Stimulated activated CD4-positive, alpha-beta T cell treated with anti-CD3 and anti-CD28 coated beads, Interleukin-12 subunit alpha, Interleukin-12 subunit beta, amount 100 ng/mL, for 24 hours (primary cell): ENCODE measurements at places on chromosomes 13 and 19.

DNA sequence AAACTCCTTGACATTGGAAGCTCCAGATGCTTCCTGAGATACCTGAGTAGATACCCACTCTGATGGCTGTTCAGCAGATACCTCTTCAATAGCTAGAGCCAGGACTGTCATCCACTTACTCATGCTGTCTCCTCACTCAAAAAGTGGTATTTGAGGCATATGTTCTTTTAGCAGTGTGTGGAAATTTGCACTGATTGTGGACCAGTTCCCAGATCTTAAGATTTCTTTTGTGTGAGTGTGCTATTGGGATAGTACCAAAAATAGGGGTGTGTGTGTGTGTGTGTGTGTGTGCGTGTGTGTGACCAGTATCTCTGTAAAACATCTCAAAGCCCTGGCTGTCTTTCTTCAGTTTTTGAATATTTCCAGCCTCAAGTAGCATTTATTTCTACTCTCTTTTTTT lies 108.3 kb downstream of the SLITRK5 start:
- DNase-seq = no peak

- no peak for DNase-seq
These were observed 368.9 kb downstream of the COG6 start for GRCh38 chr13:40024204-40024966.

DNA sequence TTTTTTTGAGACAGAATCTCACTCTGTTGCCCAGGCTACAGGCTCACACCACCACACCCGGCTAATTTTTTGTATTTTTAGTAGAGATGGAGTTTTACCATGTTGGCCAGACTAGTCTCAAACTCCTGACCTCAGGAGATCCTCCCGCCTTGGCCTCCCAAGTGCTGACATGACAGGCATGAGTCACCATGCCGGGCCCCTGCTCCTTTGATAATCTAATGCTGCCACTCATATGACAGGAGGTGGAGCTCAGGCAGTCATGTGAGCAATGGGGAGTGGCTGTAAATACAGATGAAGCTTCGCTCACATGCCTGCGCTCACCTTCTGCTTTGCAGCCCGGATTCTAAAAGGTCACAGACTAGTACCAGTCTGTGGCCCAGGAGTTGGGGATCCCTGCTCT lies 25.1 kb downstream of the ARHGEF18 start:
- DNase-seq = no peak

GRCh38 chr13:113552786-113553434 lies 31.6 kb upstream of the TFDP1 start:
- no peak for DNase-seq

DNA sequence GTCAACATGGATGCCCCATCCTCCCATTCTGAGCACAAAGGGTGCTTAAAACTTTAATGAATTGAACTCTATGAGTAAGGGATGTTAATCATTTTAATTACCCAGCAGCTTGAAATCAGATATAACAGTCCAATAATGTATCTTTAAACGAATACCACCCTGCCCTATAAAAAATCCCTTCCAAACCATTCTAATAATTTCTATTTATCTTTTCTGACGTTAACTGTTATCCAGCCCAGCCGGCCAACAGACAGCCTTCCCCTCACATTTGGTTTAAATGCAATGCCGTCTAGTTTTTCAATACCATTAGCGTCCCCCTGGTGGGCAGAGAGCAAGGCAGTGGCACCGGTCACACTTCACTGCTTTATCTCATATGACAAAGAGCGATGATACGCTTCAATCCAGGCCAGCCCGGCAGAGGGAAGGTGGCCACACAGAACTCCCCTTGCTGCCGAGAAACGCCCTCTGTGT lies 402.2 kb upstream of the ZNF507 start:
- no peak for DNase-seq

DNA sequence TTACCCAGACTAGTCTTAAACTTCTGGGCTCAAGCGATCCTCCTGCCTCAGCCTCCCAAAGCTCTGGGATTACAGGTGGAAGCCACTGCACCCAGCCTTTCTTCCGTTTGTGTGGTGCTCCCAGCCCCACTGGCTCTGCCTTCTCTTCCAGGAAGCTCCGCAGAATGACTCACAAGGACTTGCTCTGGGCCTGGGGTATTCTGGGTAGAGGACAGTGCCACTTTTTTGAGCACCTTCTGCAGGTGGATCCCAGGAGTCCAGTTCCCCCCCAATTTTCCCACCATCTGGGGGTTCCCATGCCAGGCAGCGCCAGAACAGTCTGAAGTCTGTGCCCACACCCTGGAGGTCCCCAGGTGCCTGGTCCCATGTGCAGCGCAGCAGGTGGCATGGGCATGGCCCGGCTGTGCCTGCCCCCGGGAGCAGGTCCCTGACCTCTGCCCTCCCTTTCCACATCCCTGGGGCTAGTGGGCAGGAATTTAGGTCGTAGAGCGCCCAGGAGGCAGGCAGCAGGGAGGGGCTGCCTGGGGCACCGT lies 1.6 kb downstream of the REEP6 start:
- no peak for DNase-seq

- no peak for DNase-seq
These were observed 8.6 kb downstream of the ZBTB7A start for GRCh38 chr19:4057931-4058692.

- no peak for DNase-seq
These were observed 6.8 kb upstream of the SCN1B start for GRCh38 chr19:35023428-35023827.

DNA sequence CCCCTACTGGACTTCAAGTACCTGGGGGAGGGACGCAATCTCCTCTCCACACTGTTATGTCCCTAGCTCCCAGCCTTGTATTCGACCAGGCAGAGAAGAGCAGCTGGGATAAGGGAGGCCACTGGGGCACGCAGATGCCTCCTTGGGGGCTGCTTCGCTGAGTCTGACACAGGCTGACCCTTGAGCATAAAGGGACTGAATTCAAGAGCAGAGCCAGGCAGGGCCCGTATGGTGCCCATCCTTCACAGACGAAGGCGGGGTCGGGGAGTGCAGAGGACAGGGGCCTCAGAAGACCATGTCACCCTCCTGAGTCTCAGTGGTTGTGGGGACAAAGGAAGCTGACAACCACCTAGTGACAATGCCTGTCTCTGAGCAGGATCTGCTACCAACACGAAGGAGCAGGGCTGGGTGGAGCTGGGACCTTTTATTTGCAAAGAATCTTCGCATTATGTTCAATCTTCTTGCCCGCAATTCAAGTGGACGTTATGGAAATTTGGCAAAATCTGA lies 124.6 kb downstream of the TUBA3C start:
- no peak for DNase-seq

DNA sequence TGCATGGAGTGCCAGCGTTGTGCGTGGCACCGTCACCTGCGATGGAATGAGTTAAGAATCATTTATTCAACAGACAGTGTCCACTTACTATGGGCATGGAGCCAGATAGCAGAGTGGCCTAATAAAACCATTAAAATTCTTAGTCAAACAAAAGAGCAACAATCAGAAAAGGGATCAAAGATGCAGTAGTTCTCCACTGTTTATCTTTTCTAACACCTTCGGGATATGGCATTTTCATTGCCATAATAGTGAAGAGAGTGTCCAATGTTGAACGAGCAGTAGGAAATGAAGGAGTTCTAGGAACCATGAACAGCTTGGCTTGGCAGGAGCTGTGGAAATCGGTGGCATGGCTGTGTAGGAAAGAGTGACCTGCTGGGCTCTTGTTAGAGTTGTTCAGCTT lies 2.0 kb downstream of the TNFSF11 start:
- DNase-seq = no peak

GRCh38 chr19:55116859-55117662 lies at the start of gene PPP1R12C:
PPP1R12C (minus strand) TSS chr19:55117637; CDS start chr19:55117543, 94 bp downstream.
- DNase-seq = no peak

- no peak for DNase-seq
These were observed 32.1 kb upstream of the PEPD start for GRCh38 chr19:33553530-33554310.

GRCh38 chr19:33284146-33284643 lies 18.1 kb downstream of the CEBPA start:
- DNase-seq = no peak
